ENCODE measurements at places on chromosomes 7 and 10.

DNA sequence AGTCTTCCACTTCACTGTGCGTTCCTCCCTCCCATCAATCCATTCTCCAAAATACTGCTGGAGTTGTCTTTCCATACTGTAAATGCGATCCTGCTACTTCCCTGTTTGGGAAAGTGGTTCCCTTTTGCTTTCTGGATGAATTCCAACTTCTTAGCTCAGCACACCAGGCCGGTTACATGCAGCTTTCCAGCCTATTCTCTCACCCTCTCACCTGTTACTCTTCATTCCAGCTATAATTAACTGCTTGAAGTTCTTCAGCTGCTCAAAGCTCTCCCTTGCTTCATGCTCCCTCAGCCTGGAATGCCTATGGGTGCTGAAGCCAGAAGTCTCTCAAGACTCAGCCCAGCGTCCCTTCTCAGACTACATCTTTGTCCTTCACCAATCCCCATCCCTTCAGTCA is 6.0 kb upstream of the ZNRF2 start:
- DNase-seq = no peak

DNA sequence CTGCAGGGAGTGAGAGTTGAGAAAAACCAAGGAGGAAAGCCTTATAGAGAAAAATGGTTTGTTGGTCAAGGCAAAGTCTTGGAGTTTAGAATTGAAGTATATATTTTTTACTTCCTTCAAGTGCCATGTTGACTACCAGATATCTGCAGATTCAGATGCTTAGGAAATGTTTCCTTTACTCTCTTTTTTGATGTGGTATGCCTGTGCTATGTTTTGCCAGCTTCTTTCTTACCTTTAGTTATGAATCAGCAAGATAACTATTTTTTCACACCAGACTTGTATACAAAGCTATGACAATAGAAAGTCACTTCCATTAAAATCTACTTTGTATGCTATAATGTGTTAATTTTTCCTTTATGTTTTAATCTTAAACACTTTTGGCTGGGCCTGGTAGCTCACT is 3.6 kb downstream of the R3HCC1L start:
- no peak for DNase-seq

- peak; percentile 36 for DNase-seq
Measured at GRCh38 chr7:90726623-90727022, 130.5 kb downstream of the CDK14 start.

GRCh38 chr7:43906331-43907010 is at the start of gene URGCP:
TSS of gene URGCP (minus strand) at chr7:43906596. CDS start at chr7:43906575, 21 bp downstream.
- DNase-seq = peak; percentile 89

Measured in AG08396 (cell line).